ENCODE measurements at places on chromosomes 13 and 19.

DNA sequence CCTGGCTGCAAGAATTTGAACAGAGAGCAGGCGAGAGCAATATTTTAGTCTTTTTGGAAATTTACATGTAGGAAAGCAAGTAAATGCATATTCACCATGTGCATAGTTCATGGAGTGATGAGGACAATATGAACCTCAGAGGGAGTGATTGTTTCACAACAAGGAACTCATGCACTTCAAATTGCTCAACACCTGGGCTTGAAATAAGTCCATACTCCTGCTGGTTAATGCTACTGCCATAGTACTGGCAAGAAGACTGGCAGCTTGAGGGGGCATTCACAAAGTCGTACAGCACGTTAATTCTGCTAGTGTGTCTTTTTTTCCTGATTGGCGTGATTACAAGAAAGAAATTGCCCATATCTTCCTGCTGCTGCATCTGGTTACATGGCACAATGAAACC is 267.6 kb downstream of the PCDH17 start:
- no peak for DNase-seq

DNA sequence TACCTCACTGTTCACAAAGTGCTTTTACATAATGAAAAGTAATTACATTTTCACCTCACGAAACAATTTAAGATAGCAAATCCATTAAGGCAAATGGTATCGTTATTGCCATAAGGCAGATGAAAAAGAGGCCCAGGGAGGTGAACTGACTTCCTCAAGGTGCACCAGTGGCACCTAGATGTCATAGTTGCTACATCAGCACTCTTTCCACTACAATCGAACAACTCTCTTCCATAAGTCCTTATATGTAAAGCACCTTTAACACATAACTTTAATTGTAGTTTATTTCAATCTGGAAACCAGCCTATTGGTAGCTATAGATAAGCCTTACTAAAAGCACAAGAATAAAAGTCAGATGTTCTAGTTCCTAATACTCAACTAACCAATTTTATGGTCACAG is 35.1 kb downstream of the XPO4 start:
- DNase-seq, result no peak

GRCh38 chr13:77674852-77675251 is 22.6 kb upstream of the SLAIN1 start:
- no peak for DNase-seq

DNA sequence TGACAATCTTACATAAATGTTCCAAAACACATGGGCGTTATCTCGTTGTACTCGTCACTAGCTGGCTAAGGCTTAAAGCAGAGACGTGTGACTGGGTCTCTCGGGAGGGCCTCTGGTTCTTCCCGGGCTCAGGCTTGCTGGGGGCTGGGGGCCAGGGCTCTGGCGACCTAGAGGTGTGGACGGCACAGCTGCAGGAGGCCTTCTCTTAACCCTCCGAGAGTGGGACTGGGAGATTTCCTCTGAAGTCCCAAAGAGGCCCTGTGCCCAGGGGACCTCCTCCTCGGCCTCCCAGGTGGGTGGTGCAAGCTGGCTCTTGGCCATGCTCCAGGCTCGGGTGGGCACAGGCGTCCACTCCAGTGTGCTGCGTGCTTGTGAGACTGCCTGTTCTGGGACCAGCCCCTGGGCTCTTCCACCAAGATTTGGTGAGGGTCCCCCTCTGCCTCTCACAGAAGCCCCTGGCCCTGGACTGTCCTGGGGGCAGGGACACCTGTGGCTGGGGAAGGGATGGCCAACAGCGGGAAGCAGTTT is 2.2 kb downstream of the CAPS start:
- no peak for DNase-seq

DNA sequence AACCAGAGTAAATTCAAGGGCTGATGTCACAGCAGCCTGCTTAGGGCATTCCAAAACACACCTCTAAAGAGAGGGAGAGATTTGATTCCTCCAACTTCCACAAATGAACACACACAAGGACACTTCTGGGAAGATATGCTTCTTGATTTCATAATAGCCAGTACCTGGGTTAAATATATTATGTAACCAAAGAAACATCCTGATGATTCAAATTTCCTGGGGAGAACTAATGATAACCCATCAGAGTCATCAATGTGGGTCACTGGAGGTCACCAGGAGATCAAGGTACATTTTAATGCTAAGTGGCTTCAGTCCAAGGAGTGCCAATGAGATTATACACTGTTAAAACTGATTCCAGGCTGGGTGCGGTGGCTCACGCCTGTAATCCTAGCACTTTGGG is 54.0 kb upstream of the DOCK9 start:
- no peak for DNase-seq

DNA sequence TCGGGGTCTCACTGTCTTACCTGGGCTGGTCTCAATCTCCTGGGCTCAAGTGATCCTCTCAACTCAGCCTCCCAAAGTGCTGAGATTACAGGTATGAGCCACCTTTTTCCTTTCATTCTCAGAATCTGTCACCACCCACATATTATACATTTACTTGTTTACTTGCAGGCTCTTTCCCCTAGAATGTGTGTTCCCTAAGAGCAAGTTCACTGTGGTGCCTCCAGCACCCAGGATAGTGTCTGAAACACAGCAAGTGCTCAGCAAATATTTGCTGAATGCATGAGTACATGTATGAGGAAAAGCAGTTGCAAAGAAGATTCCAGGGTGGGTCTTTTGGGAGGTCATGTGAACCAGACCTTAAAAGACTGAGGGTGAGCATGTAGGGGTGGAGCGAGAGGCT is 96.8 kb downstream of the RGCC start:
- no peak for DNase-seq

GRCh38 chr19:39677961-39678889 is 22.5 kb downstream of the LGALS16 start:
- no peak for DNase-seq

DNA sequence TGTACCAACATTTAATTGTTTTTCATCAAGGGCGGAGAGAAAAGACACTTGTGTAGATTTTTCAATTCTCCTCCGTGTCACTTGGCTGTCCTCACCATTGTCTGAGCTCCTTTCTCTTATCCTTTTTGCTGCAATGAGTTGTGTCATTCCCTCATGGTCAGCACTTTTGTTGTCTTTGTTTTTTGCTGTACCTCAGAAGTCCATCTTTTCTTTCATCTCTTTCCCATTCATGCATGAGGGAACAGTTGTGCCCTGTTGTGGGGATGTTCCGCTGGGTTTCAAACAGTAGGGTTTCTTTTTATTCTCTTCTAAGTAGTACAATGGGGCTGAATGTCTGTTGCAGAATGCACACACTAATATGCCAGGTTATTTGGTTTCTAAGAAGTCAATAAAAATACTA is 222.6 kb downstream of the TM9SF2 start:
- no peak for DNase-seq

- peak; percentile 68 for DNase-seq
Observed at GRCh38 chr19:1674293-1674679, 21.9 kb upstream of the TCF3 start.

DNA sequence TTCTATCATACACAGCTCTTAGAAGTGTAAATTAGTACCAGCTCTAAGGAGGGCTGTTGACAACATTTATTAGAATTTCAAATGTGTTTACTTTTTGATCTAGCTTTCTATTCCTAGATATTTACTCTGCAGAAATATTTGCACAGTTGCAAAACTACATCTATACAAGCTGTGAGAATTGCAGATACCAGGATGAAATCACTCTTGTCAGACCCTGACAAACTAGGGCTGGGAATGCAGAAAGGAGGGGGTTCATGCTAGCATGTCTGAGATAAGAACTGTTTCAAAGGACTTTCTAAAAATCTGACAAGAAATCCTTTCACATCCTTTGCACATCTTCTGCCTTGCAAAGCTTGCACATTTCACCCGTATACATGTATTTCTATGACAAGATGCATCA is 11.8 kb upstream of the PABPC3 start:
- no peak for DNase-seq

DNA sequence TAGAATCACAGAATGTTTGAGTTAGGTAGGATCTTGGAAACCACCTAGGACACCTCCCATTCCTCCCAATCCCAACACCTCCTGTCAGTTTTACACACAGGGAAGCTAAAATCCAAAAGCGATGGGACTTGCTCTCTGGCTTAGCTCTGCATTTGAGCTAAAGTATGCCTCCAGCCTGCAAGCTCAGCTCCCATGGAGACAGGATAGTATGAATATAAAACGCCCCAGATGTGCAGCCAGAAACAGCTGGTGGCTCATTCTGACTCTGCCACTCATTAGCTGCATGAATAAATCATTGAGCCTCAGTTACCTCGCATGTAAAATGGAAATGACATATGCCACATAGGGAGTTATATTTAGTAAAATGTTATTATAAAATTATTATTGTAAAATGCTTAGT is 336.0 kb downstream of the SUCLA2 start:
- no peak for DNase-seq

DNA sequence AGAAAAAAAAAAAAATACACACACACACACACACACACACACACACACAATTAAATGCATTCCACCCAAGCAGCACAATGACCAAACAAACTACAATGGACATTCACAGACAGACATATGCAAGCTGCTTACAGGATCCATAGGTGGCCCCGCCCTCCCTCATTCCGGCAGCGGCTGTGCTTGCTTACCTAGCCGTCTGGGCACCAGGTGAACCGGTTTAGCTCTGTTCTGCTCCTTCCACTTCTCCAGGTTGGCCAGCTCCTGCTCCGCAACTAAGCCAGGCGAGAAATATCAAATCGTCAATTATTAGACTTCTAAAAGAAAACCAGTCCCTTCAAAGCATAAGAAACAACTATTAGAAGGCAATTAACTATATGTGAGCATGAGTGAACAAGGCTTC is 23.1 kb downstream of the EPSTI1 start:
- no peak for DNase-seq

DNA sequence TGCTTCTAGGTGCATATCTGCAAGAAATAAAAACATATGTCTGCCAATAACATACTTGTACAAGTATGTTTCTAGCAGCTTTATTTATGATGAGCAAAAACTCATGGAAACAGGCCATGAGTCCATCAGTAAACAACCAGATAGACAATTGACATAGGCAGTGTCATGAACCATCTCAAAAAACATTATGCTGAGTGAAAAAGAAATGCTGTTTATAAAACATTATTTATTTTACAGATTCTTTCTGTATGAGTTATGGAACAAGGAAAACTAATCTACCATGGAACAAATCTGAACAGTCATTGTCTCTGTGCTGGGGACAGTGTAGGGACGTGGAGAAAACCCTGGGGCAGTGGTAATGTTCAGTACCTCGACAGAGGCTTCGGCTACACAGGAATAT is 283.9 kb downstream of the UQCRFS1 start:
- no peak for DNase-seq

- peak; percentile 77 for DNase-seq
Observed at GRCh38 chr19:6066661-6067646, 43.3 kb downstream of the RFX2 start.

DNA sequence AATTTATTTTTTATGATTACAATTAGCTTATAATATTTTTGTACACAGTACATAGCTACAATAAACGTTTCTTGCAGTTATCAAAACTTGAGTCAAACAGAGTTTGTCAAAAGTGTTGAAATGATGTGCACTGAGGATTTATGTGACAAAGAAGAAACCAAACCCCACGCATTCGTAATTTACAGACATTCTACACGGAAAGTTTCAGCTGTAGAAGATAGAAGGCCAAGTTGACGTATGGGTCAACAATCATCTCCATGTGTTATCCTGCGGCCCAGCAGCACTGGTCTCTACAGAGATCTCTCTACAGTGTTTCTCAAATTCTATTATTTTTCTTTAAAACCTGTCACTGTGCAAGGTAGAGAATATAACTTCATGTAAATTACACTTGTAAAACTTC is 1507.6 kb downstream of the PCDH9 start:
- no peak for DNase-seq

- DNase-seq, result no peak
Observed at GRCh38 chr13:90320664-90321063, 1026.8 kb upstream of the MIR17HG start.

DNA sequence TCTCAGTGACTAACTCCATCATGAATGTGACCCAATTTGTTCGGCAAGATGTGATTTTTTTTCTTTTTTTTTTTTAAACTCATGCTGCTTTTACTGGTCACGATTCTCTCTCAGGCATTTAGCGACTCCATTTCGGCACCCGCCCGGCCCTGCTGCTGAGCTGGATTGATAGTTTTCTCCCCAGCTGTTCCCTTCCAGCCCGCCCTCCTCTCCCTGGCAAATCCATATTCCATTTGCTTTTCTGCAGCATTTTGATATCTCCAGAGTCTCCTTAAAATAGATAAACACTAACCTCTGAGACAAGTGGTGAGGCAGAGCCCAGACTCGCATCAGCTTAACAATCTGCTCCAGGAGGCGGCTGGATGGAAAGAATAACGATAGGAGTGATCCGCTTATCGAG is 55.5 kb upstream of the KATNAL1 start:
- DNase-seq, result no peak

DNA sequence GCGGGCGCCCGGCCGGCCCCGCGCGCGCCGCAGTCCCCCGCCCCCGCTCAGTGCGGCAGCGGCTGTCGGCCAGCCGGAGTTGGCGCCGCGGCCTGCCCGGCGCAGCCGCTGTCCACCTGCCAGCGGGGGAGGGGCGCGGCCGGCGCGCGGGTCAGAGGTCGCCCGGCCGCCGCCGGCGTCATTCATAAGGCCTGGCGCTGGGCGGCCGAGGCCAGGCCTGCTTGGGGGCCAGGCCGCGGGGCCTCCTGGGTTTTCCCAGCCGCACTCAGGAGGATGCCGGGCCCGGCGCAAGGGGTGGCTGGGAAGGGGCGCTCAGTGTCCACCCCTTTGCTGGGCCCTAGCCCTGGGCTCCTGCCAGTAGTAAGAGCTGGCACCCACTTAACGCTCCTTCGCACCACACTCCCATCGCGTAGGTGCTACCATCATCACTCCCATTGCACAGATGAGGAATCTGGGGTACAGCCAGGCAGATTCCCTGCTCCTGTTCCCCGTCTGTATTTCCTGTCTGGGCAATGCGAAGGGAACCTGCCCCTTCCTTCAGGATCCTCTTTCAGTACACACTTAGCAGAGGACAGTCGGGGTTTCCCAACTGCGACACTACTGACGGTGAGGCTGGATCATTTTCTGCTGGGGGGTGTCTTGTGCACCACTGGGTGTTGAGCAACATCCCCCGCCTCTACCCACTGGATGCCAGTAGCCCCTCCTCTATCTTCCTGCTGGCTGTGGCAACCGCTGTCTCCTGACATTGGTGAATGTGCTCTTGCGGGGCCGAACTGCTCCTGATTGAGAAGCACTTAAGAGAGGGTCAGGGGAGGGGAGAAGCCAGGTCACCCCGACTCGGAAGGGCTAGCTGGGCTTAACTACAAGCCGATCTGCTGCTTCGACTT is 846 bp upstream of the PRKACA start:
- DNase-seq, result no peak

DNA sequence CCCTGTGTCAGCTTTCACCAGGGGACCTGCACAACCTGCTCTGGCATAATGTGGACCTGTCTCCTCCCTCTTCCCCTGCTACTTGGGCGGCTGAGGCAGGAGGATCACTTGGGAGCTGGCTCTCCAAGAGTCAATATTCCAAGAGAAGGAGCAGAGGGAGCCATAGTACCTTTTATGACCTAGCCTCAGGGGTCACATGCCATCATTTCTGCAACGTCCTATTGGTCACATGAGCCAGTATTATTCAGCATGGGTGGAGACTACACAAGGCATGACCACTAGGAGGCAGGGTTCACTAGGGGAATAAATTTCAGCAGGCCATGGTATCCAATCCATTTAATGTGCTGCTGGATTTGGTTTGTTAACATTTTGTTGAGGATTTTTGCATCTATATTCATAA is 12.0 kb upstream of the SHFL start:
- no peak for DNase-seq

Measured in RWPE2 (cell line).